ENCODE measurements at places on chromosomes 5 and 9.
A peak's percentile ranks its signal among the peaks of the same experiment; 100 is the strongest.

- DNase-seq = no peak
Measured at GRCh38 chr5:74357827-74358226, 282.7 kb downstream of the ENC1 start.

DNA sequence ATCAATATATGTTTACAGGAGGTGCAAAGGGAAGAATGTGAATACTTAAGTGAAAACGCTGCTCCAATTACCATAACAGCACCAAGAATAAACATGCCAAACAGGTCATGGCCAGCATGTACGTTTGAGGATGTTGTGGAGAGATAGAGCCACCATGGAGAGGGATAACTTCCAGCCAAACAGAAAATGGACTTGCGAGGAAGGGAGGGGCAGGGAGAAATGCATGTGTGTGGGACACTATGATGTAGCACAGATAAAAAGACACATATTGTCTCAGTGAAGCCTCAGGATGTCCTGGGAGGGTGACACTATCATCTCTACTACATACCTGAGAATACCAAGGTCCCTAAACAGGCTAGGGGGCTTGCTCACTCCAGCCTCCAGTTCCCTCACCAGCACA is 488.9 kb downstream of the SPOCK1 start:
- DNase-seq = no peak

GRCh38 chr9:135088348-135088978 is 995 bp downstream of the OLFM1 start:
- DNase-seq = no peak

GRCh38 chr9:83934569-83935275 is 13.5 kb upstream of the KIF27 start:
- DNase-seq = no peak

DNA sequence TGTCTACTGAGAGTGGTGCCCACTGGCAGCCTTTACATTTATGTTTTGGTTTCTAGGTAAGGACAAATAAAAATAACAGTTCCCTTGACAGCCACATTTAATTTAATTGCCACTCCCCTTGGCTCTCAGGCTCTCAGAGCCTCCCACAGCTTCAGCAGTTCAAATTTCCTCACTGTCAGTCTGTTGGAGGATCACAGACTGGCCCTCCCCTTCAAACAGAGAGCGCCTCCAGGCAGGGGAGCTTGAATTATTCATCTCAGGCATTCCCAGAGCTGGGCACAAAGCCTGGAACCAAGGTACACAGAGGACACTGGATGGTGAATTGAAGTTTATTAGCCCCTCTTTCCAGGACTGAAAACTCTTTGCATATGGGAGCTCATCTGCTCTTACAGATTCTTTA is 407.7 kb downstream of the SPOCK1 start:
- DNase-seq = no peak

GRCh38 chr5:153974131-153974812 is 64.4 kb downstream of the FAM114A2 start:
- no peak for DNase-seq

GRCh38 chr5:83530193-83530592 is 58.6 kb downstream of the VCAN start:
- no peak for DNase-seq

GRCh38 chr5:83093692-83094091 is 16.3 kb downstream of the XRCC4 start:
- no peak for DNase-seq

DNA sequence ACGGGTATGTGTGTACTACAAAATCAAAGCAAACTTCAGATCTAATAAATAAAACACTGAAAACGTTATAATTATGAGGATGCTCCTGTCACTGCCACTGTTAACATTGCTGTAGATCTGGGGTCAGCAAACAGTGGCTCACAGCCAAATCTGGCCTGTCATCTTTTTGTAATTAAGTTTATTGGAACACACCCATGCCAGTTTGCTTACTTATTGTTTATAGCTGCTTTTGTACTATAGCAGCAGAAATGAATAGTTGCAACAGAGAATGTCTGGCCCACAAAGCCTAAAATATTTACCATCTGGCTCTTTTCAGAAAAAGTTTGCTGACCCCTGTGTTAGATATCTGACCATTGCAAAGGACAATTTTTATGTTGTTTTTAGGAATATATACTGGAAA is 32.1 kb downstream of the PRRC1 start:
- DNase-seq = no peak

DNA sequence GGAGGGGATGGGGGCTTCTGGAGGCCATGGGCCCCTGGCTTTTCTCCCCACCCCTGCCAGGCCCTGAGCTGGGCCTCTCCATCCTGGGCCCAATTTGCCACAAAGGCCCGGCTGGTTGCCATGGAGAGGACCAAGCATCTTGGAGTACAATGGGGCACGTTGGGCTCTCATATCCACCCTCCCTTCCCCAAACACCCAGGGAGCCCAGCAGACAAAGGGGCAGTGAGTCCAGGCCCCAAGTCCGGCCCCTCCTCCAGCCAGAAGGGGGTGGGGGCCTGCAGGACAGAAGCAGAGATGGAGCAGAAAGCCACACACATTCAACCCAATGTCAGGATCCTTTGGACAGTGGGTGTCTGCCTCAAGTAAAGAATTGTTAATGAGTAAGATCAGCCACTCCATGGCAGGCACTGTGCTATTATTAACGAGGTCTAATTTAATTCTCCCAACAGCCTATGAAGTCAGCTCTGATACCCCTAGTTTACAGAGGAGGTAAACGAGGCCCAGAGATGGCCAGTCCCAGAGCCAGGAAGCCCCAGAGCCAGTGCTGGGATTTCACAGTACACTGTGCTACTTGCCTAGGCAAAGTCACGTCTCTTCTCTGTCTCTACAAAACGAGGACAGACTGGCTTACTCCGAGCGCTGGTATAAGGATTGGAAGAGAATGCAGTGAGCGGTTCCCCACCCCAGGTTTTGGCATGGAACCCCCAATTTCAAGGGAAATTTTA is 2.3 kb downstream of the CRB2 start:
- DNase-seq = no peak

- no peak for DNase-seq
Measured at GRCh38 chr5:32542216-32543059, 42.9 kb upstream of the SUB1 start.

- DNase-seq = no peak
Measured at GRCh38 chr9:126151031-126151685, 175.5 kb upstream of the MVB12B start.

GRCh38 chr5:42499016-42499415 is 75.8 kb downstream of the GHR start:
- no peak for DNase-seq

GRCh38 chr5:176535101-176535663 is 2.0 kb downstream of the RNF44 start:
- no peak for DNase-seq

DNA sequence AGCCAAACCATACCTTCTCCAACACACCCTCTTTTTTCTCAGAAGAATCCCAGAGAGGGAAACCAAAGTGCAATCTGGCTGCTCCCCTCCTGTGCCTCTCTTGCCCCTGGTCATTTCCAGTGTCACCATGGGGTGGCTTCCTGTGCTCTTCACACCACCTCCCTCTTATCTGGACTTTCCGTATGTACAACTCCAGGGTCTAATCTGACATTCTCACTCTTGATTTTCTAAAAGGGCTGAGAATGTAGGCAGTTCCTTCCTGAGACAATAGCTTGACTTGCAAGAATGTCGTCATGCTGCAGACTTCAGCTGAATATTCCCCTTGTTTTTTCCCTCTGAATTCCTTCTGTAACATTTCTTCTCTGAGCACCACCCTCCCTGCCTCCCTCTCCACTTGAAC is 110.2 kb downstream of the FBXL7 start:
- no peak for DNase-seq

- DNase-seq = peak; percentile 6
Measured at GRCh38 chr5:44809215-44809955, 638 bp downstream of the MRPS30 start.

DNA sequence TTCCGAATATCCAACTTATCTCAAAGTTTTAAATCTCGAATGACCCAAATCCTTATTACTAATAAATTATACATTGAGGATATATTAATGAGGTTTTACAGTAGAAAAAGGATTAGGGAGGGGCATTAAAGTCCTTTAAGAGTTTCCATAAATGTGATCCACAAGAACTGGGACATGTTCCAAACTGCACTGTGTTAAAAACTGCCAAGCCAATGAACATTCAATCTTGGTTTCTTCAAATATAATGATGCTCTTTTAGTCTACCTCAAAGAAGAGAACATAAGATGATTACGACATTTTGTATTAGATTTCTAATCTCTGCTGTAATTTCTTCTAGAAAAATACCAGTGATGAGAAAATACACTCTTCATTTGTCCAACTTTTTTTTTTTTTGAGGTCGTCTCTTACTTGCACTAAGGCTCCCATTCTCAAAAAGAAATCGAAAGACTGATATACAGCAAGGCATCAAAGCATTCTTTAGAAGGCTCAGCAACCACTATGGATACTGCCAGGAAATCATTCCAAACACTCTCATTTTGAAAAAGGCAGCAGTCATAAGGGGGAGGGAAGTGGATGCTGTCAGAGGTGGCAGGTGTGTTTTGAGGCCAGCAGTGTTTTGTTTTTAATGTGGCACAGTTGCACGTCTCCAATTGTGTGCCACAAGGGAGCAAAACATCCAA is 1.7 kb downstream of the PTAR1 start:
- no peak for DNase-seq

GRCh38 chr5:139982157-139982974 is 60.7 kb downstream of the NRG2 start:
- no peak for DNase-seq

- no peak for DNase-seq
Measured at GRCh38 chr9:83043597-83043996, 19.3 kb downstream of the RASEF start.

DNA sequence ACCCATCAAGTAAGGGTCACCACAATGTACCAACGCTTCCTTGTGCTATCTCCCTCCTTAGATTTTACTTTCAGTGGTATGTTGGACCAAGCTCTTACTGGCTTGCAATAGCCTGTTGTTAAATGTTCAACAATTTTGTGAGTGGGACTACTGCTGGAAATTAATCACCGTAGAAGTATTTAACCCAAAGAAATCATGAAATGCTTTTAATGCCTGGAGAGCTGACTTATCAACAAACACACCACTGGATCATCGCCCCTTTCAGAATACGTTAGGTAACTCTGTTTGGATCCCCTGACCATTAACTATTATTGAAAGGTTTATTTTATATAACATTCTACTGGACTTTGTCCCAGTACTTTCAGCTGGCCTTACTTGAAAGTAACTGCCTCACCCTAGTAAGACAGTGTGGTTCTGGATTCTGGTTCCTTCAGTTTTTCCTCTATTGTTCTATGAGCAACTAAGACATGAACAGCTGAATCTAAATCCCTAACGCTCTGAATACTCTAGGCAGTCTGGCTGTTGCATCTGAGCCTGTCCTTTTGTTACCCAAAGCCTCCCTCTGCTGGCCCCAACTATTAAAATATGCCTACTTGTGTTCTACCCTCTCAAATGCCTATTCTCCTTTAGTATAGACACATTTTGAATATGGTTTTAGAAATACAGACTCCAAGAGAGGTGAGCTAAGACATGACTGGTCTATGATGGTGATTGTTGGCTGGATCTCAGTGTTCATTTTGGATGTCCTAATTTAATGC is 1203.4 kb upstream of the DMAC1 start:
- no peak for DNase-seq

GRCh38 chr5:94707359-94707758 is 88.9 kb downstream of the SLF1 start:
- no peak for DNase-seq

DNA sequence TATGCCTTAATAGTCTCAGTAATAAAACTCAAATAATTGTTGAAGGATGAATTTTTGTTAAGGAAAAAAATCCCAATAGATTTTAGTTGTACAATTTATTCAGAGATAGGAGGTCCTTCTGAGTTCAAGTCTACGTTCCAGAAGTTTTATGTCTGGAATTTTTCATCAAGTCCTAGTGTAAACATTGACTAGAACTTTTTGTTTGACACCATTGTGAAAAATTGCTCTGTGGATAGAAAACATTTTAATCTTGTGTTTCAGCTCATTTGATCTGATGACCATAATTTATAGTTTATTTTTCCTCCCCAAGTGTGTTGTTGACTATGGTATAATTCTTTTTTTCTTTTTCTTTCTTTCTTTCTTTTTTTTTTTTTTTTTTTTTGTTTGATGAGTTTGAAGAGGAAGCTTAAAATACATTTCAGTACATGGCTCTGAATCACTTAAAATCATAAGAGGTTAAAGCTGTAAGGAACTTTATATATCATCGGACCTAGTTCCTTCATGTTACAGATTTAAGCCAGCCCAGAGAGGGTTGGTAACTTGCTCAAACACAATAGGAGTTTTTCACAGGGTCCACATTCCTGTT is 20.7 kb downstream of the ITGA1 start:
- no peak for DNase-seq

- no peak for DNase-seq
Measured at GRCh38 chr5:56323505-56323904, 90.4 kb upstream of the ANKRD55 start.

DNA sequence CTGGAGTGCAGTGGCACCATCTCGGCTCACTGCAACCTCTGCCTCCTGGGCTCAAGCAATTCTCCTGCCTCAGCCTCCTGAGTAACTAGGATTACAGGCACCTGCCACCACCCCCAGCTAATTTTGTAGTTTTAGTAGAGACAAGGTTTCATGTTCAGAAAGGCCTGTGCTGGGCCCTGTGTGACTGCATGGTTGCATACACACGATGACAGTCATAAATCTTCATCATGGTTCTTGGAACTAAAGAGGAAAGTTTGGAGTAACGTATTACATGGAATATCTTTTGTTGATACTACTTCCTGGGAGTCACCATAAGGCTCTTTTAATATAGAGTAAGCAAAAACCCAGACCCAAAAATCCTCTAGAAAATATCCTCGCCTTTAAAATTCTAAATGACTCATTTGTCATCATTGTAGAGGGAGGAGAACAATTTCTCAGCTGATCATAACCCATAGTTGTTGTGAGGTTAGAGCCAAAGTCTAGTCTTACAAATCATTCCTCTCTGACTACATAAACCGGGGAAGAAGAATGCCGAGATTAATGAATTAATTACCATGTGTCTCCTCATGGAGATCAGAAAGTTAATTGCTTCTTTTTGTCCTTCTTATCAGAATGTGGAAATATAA is 47.0 kb downstream of the KLF9 start:
- no peak for DNase-seq

DNA sequence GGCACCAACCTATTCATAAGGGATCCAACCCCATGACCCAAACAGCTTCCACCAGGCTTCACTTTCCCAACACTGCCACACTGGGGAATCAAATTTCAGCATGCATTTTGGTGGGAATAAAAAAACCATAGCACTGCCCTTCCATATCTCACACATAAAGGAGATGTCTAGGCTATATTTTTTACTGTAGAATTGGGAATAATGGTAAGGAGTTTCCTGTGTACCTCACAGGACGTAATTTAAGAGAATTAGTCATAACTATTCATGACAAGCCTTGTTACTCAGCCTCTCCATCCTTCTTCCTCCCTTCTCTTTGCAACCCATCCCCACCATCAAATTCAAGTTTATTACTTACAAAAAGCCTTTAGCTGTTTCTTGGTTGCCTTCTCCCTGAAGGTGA is 352.1 kb downstream of the MLLT3 start:
- DNase-seq = no peak

DNA sequence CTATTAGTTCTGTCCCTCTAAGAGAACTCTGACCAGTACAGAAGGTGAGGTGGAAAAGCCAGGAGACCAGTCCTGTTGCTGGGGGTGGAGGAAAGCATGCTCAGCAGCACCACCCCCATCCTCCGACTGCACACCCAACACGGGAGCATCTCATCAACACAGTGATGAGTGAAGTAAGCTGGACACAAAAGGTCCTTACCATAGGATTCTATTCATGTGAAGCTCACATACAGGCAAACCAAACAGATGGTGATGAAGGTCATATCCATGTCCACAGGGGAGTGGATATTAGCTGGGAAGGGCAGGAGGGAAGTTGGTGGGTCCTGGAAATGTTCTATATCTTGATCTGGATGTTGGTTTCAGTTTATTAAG is 14.8 kb upstream of the MARCHF6 start:
- DNase-seq = no peak

GRCh38 chr5:115855959-115856358 is 14.2 kb downstream of the AP3S1 start:
- DNase-seq = no peak

All from stimulated activated CD4-positive, alpha-beta T cell treated with anti-CD3 and anti-CD28 coated beads, Interleukin-12 subunit alpha, Interleukin-12 subunit beta, amount 100 ng/mL, for 24 hours (primary cell).